ENCODE measurements at places on chromosomes 2 and 18.

GRCh38 chr2:37897511-37897910, 27.6 kb upstream of the RMDN2 start:
- no peak for DNase-seq

GRCh38 chr2:217193431-217194340, 333.8 kb upstream of the TNP1 start:
- no peak for DNase-seq

GRCh38 chr2:170696948-170697347, 18.2 kb upstream of the SP5 start:
- DNase-seq, result no peak

DNA sequence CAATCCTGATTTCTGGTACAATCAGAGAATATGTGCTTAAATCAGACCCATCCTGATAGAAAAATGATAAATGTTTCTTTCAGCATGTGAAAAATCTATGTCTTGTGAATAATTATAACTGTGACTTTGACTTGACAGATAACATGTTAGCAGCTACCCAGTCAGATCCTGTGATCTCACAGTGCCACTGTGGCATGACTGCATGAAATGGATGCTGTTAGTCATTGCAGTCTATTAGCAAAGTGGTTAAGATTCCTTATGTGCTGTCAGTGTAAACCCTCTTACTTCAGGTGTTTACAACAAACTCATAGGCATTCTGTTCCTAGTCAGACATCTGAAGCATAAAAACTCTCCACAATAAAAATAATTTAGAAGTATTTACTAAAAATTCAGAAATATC, 244.6 kb upstream of the RND3 start:
- no peak for DNase-seq

GRCh38 chr2:70753031-70753430, 15.0 kb downstream of the ADD2 start:
- no peak for DNase-seq

GRCh38 chr2:46774499-46775228, 140.9 kb downstream of the MCFD2 start:
- no peak for DNase-seq
